ENCODE measurements at places on chromosomes 2 and 18.

DNA sequence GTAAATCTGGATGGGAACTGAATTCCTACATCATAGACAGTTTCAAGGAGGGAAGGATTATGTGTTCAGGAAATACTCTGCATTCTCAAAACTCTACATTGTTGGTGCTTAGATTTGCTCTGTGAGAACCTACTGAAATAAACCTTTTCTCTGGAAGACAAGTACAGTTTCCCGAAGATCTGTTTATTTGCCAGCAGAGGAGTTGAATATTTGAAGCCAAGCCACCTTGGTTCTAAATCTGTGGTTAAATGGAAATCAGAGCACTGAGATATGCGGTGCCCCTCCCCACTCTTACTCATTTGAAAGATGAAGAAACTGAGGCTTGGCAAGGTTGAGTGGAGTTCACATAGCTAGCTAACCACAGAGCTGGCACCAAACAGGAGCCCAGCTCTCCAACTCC is 146.3 kb upstream of the CTAGE1 start:
- DNase-seq, result no peak

DNA sequence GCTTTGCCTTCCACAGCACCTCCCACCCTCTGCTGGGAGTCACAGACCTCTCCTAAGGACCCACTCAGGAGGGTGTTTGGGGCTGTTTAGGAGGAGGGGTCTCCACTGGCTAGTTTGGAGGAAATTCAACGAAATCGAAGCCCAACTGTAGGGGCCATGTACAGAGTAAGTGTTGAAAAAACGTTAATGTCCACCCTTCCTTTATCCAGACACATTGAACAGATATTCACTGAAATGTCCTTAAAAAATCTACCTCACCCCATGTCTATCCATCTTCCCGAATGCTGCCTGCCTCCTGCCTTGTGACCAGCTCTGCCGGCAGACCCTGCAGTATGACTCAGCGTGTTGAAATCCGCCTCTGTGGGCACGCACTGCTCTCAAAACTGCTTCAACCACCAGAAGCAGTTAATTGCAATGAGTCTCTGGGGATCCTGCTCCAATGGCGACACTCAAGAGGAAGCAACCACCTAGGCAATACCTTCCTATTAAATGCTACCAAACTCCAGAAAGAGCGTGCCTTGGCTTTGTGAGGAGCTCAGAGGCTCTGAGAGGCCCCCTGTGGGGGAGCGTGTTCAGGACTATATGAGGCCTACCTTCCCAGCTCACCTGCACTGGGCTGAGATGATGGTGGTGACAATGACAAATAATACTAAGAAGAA is 61.4 kb upstream of the RTN4 start:
- no peak for DNase-seq

GRCh38 chr2:10135296-10136089 is 13.0 kb downstream of the RRM2 start:
- DNase-seq, result no peak

- DNase-seq, result no peak
These were observed 66.7 kb downstream of the DNMT3A start for GRCh38 chr2:25274868-25275574.

GRCh38 chr18:63762518-63762917 is 12.7 kb upstream of the SERPINB7 start:
- DNase-seq, result no peak

DNA sequence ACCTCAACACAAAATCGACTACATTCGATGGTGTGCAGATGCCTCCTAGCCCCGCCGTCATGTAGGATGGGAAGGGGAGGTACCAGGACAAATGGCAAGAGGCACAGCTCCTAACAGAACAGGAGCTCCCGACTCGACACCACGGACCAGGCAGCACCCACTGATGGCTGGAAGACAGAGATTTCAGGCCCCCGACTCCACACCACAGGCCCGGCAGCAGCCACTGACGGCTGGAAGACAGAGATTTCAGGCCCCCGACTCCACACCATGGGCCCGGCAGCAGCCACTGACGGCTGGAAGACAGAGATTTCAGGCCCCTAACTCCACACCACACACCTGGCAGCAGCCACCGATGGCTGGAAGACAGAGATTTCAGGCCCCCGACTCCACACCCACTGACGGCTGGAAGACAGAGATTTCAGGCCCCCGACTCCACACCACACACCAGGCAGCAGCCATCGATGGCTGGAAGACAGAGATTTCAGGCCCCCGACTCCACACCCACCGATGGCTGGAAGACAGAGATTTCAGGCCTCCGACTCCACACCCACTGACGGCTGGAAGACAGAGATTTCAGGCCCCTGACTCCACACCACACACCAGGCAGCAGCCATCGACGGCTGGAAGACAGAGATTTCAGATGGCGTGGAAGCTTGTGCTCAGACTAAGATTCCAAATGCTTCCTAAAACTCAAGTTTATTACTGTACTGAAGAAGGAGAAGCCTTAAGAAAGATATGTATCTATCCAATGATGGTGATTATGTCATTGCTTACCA is 135.5 kb downstream of the EIPR1 start:
- no peak for DNase-seq

DNA sequence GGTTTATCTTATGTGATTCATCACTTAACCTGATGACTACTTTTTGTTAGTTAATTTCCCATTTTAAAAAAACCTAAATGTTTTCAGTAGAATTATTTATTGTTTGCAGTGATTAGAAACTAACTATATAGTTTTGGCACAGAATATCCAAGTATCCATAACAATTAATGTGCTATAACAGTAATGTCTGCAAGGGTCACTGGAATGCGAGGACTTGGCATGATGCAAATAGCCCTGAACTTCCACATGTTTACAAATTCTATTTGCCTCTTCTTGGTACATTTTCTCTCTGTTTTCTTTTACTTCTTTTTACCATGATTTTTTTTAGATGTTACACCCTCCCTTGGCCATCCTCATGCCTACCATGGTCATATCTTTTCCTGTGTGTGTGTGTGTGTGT is 49.3 kb upstream of the GALNT3 start:
- DNase-seq, result no peak

DNA sequence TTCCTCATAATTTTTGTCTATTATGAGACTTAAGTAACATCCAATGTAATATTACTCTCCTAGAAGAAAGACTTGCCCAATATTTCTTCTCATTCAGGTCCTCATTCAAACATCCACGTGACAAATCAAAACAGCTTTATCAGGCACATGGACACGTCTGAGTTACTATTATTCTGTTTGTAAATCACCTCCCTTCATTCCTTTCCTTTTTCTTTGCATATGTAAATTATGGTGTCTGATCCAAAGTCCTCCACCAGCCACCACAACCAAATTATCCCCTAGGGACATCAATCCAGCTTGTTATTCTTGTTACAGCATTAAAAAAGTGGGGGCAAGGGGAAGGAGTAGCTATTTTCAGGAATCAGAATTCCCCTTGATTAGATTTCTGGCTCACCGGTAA is 7.1 kb downstream of the TMEM163 start:
- DNase-seq, result no peak

- DNase-seq, result no peak
These were observed 40.4 kb downstream of the LDLRAD4 start for GRCh38 chr18:13258921-13259320.
